ENCODE measurements at places on chromosomes 6 and 20. TPM values are rescaled to one million over a fixed set of nuclear protein-coding genes. Genes with fewer than 3 reads are reported as not detected.

GRCh38 chr6:54846857-54847674, 495 bp downstream of the FAM83B start:
- no peak for DNase-seq
- no peaks in the 10 kb centered on the region for H3K27me3 ChIP-seq
- peak overlapping the region; percentile 36 for H3K27ac ChIP-seq
- H3K36me3 ChIP-seq, result no peaks in the 10 kb centered on the region

DNA sequence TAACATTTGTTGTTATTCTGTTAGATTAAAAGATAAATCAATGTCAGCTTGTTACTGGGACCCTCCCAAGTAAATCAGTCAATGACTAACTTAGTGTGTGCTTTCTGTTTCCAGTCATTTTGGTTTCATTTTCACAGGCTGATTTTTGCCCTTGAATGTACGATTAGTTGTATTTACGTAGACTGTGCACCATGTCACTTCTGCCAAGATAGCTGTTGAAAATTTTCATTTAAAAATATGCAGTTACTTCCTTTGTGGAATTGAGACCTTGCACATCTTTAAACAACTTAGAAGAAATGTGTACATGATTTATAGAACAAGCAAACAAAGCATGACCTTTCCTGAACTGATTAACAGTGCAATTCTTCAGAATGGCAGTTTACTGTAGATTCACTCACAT, 944.8 kb upstream of the CITED2 start:
- H3K27me3 ChIP-seq, result no peaks in the 10 kb centered on the region
- DNase-seq, result no peak
- H3K4me1 ChIP-seq, result peaks cover 30% of the 10 kb centered on the region

DNA sequence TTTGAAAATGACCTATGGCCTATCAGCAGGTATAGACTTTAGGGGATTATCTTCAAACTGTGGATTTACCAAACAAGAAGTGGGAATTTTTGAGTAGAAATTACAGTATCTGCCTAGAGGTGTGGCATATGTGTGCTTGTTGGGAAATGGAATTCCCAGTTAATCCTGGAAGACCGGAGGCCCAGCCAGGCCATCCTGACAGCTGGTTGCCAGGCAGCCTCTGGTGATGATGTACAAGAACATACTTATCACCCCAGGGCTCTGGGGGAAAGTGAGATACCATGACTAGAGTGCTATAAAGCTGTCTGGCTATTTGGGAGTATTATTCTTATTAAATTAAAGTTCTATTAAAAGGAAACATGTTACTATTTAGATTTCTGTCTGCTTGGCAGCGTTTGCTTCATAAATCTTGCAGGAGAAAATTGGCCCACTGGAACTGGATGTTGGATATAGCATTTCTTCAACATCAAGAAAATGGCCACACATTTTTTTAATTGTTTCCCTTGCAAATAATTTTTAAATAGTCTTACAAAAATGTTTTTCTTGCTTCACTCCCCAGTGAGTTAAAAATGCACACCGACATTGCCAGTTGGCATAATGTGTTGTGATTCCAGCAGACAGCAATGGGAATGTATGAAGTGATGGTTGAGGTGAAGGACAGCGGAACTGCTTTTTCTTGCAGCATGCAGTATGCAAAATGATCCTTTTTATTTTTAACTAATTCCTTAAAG, 187.8 kb downstream of the MYLK4 start:
- H3K27me3 ChIP-seq, result peaks cover 2% of the 10 kb centered on the region
- H3K4me3 ChIP-seq, result no peak overlapping the region
- H3K36me3 ChIP-seq, result no peaks in the 10 kb centered on the region
- DNase-seq, result no peak

DNA sequence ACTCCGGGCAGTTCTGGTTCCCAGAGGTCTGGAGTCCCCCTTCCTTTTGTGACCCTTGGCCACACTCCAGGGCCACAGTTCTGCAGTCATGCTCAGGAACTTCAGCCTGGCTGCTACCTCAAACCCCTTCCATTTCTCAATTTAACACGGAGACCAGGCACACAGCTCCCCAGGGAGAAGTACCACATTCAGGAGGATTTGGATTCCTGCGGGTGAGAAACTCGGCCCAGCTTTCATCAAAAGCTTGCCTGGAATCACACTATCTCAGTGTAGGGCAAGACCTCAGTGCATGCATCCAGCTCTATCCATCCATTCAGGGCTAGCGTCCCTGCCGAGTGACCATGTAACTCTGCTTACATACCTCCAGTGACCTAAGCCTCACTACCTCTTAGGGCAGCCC, 16.8 kb upstream of the IP6K3 start:
- H3K27ac ChIP-seq, result no peak overlapping the region
- H3K27me3 ChIP-seq, result no peaks in the 10 kb centered on the region
- H3K4me1 ChIP-seq, result peaks cover 21% of the 10 kb centered on the region
- no peak overlapping the region for H3K4me3 ChIP-seq
- DNase-seq, result no peak
- H3K36me3 ChIP-seq, result no peaks in the 10 kb centered on the region

DNA sequence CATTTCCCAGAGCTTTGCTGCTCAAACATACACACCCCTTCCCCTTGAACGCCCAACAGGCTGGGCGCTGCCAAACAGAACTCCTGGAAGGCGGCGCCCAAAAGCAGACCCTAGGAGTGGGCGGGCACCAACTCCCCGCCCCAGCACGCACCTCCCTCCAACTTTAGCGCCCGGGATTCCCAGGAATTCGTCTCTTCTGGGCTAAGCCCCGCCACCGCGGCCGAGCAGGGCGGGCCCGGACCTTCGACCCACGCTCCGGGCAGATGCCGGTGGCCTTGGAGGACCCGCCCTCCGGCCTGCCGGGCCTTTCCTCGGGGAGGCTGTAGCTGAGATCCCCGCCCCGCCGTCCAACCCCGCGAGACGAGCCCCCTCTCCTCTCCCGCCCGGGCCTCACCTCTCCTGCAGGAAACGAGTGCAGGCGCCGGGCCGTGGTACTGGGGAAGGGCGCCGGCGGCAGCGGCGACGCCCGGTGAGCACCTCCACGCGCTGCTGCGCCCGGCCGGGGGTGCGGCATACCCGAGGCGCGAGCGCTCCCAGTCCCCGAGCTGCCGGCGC, 659 bp downstream of the MCUR1 start:
- H3K27me3 ChIP-seq, result no peaks in the 10 kb centered on the region
- peak; percentile 71 for DNase-seq
- H3K4me1 ChIP-seq, result peaks cover 28% of the 10 kb centered on the region
- peak overlapping the region; percentile 92 for H3K4me3 ChIP-seq

- no peak for DNase-seq
- no peak overlapping the region for H3K4me3 ChIP-seq
These were observed 177.8 kb upstream of the MYLIP start for GRCh38 chr6:15950962-15951569.

- no peaks in the 10 kb centered on the region for H3K27me3 ChIP-seq
- no peak for DNase-seq
- H3K36me3 ChIP-seq, result no peaks in the 10 kb centered on the region
- no peak overlapping the region for H3K27ac ChIP-seq
These were observed 169.7 kb upstream of the TFAP2D start for GRCh38 chr6:50543666-50544065.

DNA sequence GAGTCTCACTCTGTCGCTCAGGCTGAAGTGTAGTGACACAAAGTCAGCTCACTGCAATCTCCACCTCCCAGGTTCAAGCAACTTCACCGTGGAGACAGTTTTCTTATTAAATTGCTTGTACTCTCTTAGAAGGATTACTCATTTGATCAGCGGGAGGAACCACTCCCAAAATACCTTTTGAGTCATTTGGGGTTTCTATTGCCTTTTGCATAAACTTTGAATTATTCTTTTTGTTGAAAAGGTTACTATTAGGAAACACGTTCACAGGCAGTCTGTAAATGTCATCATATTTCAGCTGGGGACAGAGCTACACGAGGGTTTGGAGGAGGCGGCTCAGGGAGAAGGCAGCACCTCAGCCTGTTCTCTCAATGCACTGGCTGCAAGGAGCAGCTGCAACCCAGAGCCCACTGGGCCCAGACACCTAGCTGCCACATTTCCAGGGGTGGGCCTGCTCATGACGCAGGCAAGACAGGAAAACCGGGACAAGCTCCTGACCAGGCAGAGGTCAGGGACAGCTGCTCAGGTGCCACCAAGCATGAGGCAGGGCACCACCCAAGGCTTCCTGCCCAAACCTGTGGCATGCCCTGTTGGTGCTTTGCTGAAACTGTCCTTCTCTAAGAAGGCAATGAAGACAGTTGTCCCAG, 205.9 kb downstream of the BMP7 start:
- H3K4me1 ChIP-seq, result no peaks in the 10 kb centered on the region
- H3K27ac ChIP-seq, result no peak overlapping the region
- DNase-seq, result no peak
- no peaks in the 10 kb centered on the region for H3K36me3 ChIP-seq

- H3K4me1 ChIP-seq, result no peaks in the 10 kb centered on the region
- H3K36me3 ChIP-seq, result no peaks in the 10 kb centered on the region
- H3K27ac ChIP-seq, result no peak overlapping the region
- no peak overlapping the region for H3K4me3 ChIP-seq
- no peak for DNase-seq
These were observed 376.5 kb upstream of the MAN1A1 start for GRCh38 chr6:119726086-119726485.

DNA sequence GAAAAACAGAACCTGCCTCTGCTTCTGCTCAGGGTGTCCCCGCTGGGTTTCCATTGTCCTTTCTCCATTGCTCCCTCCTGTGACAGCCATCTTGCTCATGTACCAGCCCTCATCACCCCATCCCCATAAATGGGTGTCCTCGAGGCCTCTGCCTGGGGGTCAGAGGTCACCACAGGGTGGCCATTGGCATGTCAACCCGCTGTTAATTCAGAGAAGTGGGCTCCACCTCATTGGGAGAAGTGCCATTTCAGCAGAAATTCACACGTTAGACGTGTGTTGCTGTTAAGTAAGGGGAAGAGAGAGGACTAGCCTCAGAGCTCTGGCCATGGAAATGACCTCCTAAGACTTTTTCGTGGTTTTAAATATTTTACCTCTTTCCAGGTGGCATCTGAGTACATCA, 71.9 kb downstream of the PTPN1 start:
- peaks cover 13% of the 10 kb centered on the region for H3K4me1 ChIP-seq
- H3K4me3 ChIP-seq, result no peak overlapping the region

- DNase-seq, result no peak
- no peak overlapping the region for H3K4me3 ChIP-seq
- no peak overlapping the region for H3K27ac ChIP-seq
These were observed 126.2 kb upstream of the RNF24 start for GRCh38 chr20:4141291-4142240.

GRCh38 chr6:66814156-66814555, 1107.1 kb upstream of the EYS start:
- no peak for DNase-seq
- no peak overlapping the region for H3K4me3 ChIP-seq
- H3K27ac ChIP-seq, result no peak overlapping the region
- H3K36me3 ChIP-seq, result no peaks in the 10 kb centered on the region
- H3K4me1 ChIP-seq, result no peaks in the 10 kb centered on the region
- no peaks in the 10 kb centered on the region for H3K27me3 ChIP-seq

- H3K36me3 ChIP-seq, result no peaks in the 10 kb centered on the region
These were observed 665.5 kb downstream of the BCKDHB start for GRCh38 chr6:80771941-80772340.

DNA sequence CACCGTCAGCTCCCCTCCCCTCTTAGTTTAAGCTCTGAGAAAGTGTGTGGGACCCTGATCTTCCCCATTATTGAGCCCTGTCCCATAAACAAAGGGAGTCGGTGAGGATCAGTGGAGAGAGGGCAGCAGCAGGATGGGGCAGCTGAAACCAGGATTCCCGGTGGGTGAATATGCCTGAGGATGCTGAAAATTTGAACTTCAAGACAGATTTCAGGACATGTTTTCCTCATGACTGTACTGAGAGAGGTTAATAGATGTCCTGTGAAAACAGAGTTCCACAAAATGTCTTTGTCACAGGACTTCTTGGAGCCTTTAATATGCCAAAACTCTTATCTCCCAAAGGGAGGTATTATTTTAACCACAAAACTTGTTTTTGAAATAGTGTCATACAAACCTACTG, 53.5 kb upstream of the SLC22A16 start:
- no peak overlapping the region for H3K4me3 ChIP-seq
- H3K36me3 ChIP-seq, result no peaks in the 10 kb centered on the region
- no peak overlapping the region for H3K27ac ChIP-seq
- H3K4me1 ChIP-seq, result no peaks in the 10 kb centered on the region

DNA sequence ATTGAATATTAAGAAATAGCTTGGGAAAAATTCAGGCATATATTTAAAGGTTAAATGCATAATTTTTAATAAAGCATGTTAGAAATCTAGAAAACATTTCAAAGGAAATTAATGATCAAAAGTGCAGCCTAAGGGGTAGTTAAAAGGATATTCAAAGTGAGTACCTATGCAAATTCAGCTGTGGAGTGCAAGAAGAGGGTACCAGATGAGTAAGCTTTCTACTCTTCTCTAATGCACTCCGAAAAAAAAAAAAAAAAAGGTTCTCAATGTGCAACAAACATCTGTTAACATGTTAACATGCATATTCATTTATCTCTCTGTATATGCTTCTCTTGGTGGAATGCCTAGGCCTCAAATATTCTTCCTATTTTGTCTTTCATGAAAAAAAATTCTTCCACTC, 32.0 kb upstream of the KATNA1 start:
- no peaks in the 10 kb centered on the region for H3K36me3 ChIP-seq
- no peaks in the 10 kb centered on the region for H3K27me3 ChIP-seq
- H3K4me3 ChIP-seq, result no peak overlapping the region
- H3K27ac ChIP-seq, result peak overlapping the region; percentile 90
- no peak for DNase-seq

- no peak overlapping the region for H3K4me3 ChIP-seq
- no peak overlapping the region for H3K27ac ChIP-seq
- H3K4me1 ChIP-seq, result no peaks in the 10 kb centered on the region
- H3K27me3 ChIP-seq, result no peaks in the 10 kb centered on the region
- no peak for DNase-seq
- H3K36me3 ChIP-seq, result no peaks in the 10 kb centered on the region
These were observed 284.7 kb upstream of the TAB2 start for GRCh38 chr6:149032599-149033405.

DNA sequence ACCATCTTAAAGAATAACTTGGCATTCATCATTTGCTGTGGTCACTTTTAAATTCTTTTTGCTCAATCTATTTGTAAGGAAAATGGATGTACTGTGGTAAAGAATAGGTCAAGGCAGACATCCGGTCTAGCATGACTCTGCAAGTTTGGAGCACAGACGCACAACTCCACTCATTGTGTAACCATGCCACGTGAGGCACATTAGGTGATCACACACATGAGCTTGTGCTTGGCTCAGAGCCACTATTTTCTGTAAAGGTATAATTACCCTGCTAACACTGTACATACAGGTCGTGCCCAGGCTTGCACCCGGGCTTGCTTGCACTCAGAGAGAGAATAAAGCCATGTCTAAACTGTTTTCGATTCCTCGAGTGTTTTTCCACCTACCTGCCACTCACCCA, 1289.1 kb upstream of the ADGRB3 start:
- no peaks in the 10 kb centered on the region for H3K27me3 ChIP-seq
- no peak overlapping the region for H3K27ac ChIP-seq
- no peak overlapping the region for H3K4me3 ChIP-seq
- H3K4me1 ChIP-seq, result no peaks in the 10 kb centered on the region

- H3K27me3 ChIP-seq, result no peaks in the 10 kb centered on the region
- no peaks in the 10 kb centered on the region for H3K4me1 ChIP-seq
- no peak for DNase-seq
- no peaks in the 10 kb centered on the region for H3K36me3 ChIP-seq
- H3K4me3 ChIP-seq, result no peak overlapping the region
- H3K27ac ChIP-seq, result no peak overlapping the region
These were observed 14.9 kb downstream of the FYN start for GRCh38 chr6:111858347-111858746.

Gene ARID1B
- total RNA-seq, result 61.1 TPM

Gene OR2W1
- not detected for total RNA-seq

Gene ROS1
- not detected for total RNA-seq

Gene PLCB1
- 4.2 TPM for total RNA-seq

Gene PAQR8
- total RNA-seq, result 0.86 TPM

Gene LAMA5
- total RNA-seq, result 74.6 TPM

Gene PSORS1C2
- total RNA-seq, result not detected

Gene THBS2
- total RNA-seq, result 9.4 TPM

Gene BMP6
- total RNA-seq, result 3.6 TPM

Gene HSD17B8
- 18.9 TPM for total RNA-seq

All from psoas muscle (tissue), 8 donors.